GM12892 (cell line): ENCODE measurements at places on chromosomes 7 and 10.

DNA sequence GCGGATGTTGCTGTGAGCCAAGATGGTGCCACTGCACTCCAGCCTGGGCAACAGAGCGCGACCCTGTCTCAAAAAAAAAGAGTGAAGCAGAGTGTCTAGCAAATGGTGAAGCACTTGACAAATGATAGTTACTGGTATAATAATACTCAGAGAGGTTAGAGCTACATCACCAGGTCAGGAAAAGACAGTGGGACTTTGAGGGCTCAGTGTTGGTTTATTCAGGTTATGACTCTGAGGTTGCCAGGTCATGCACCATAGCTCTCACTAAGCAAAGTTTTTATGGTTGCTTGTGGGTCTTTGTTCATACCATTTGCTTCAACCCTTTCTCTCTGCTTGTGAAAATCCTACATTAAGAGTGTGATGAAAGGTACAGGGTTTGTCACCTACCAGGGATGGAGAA is 13.6 kb downstream of the MRPS33 start:
- no peak for DNase-seq

DNA sequence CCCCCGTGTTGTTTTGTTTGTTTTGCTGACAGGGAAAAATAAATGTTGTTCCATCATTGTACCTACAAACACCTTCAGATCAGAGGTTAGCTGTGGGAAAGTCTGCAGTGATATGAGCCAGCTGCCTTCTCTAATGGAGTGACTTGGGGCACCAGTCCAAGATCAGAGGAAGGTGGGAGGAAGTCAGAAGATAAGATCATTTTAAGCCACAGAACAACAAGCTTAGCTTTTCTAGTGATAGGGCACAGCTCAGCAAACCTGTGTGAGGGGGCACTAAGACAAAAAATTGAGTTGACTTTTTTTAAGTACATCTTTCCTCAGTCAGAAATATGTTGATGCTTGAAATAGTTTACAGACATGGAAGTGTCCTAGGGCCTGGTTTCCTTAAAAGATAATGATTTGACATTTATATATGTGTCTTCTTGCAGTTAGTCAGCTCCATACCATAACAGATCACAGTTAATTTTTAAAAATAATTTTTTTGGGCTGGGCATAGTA is 240.3 kb upstream of the KAT6B start:
- DNase-seq = no peak

GRCh38 chr10:73779018-73779417 is 2.8 kb upstream of the CHCHD1 start:
- DNase-seq = no peak

- DNase-seq = no peak
Observed at GRCh38 chr7:73717991-73718405, 1.5 kb downstream of the STX1A start.
